ENCODE measurements at places on chromosomes 5 and 9. TPM values are rescaled to one million over a fixed set of nuclear protein-coding genes. Genes with fewer than 3 reads are reported as not detected.

GRCh38 chr5:172646716-172647285, 5.7 kb downstream of the NEURL1B start:
- no peak for DNase-seq
- peaks cover 11% of the 10 kb centered on the region for H3K27me3 ChIP-seq
- H3K4me1 ChIP-seq, result peaks cover 37% of the 10 kb centered on the region
- no peak overlapping the region for H3K27ac ChIP-seq

DNA sequence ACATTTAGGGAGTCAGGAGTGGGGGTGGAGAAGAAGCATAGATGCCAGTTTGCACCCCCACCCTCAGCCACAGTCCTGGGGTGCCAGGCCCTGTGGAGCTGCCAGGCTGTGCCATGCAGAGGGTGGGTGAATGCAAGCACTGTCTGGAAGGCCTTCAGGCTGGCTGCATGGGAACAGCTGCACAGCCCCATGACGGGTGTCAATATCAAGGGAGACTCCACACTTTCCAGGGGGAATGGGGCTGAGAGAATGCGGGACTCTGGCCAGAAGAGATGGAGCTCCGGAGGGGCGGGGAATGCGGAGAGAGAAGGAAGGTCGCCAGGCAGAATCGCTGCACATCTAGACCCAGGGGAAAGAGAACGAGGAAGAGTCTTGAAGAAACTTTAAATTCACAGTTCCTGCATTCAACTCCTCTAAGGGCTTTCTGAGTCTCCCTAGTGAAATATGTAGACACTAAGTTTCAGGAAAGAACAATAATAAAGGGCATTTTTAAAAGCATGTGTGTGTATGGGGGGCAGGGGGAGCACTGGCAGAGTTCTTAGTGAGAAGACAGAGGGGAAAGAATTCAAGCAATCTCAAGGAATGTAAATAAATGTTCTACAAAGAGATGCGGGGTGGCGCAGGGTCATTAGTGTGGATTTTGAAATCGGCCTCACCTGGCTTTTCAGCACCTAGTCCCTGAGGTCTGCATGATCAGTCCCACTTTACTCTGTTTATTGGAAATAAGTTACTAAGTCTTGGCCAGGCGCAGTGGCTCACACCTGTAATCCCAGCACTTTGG, 59.1 kb downstream of the BOD1 start:
- no peaks in the 10 kb centered on the region for H3K27me3 ChIP-seq
- no peak overlapping the region for H3K4me3 ChIP-seq
- no peak overlapping the region for H3K27ac ChIP-seq
- no peak for DNase-seq

GRCh38 chr5:109230369-109230768, 179.4 kb downstream of the PJA2 start:
- no peaks in the 10 kb centered on the region for H3K27me3 ChIP-seq
- no peaks in the 10 kb centered on the region for H3K36me3 ChIP-seq
- no peak overlapping the region for H3K27ac ChIP-seq
- H3K4me3 ChIP-seq, result no peak overlapping the region

GRCh38 chr5:22887566-22887965, 34.4 kb upstream of the CDH12 start:
- no peak overlapping the region for H3K4me3 ChIP-seq
- no peaks in the 10 kb centered on the region for H3K36me3 ChIP-seq
- H3K27ac ChIP-seq, result no peak overlapping the region
- no peaks in the 10 kb centered on the region for H3K27me3 ChIP-seq

The IL4 gene
- not detected for polyA plus RNA-seq

GRCh38 chr9:127915801-127916719, 781 bp downstream of the ST6GALNAC4 start:
- H3K4me1 ChIP-seq, result peaks cover 49% of the 10 kb centered on the region
- peaks cover 17% of the 10 kb centered on the region for H3K36me3 ChIP-seq

- H3K4me1 ChIP-seq, result peaks cover 9% of the 10 kb centered on the region
- no peaks in the 10 kb centered on the region for H3K27me3 ChIP-seq
- no peaks in the 10 kb centered on the region for H3K36me3 ChIP-seq
- H3K27ac ChIP-seq, result no peak overlapping the region
These were observed 199.5 kb upstream of the DMRT1 start for GRCh38 chr9:642014-642413.

The GRIN1 gene
- polyA plus RNA-seq, result not detected

GRCh38 chr9:33517373-33517772, 6.7 kb upstream of the ANKRD18B start:
- no peaks in the 10 kb centered on the region for H3K36me3 ChIP-seq
- no peak overlapping the region for H3K4me3 ChIP-seq
- peaks cover 7% of the 10 kb centered on the region for H3K27me3 ChIP-seq
- DNase-seq, result peak; percentile 16

DNA sequence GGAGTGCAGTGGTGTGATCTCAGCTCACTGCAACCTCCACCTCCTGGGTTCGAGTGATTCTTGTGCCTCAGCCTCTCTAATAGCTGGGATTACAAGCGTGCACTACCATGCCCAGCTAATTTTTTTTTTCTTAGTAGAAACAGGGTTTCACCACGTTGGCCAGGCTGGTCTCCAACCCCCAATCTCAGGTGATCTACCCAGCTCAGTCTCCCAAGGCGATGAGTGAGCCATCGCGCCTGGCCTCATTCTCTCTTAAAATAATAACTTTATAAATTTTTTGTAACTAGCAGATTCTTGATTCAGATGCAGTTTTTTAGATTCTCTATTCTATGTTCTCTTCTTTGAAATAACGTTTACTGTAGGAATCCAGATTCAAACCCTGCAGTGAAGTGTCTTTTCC, 127.1 kb downstream of the GDNF start:
- no peak overlapping the region for H3K27ac ChIP-seq
- H3K27me3 ChIP-seq, result no peaks in the 10 kb centered on the region
- no peaks in the 10 kb centered on the region for H3K4me1 ChIP-seq
- H3K4me3 ChIP-seq, result no peak overlapping the region
- no peak for DNase-seq
- no peaks in the 10 kb centered on the region for H3K36me3 ChIP-seq

- no peaks in the 10 kb centered on the region for H3K27me3 ChIP-seq
- H3K4me3 ChIP-seq, result no peak overlapping the region
- H3K27ac ChIP-seq, result no peak overlapping the region
- no peaks in the 10 kb centered on the region for H3K4me1 ChIP-seq
These were observed 21.1 kb downstream of the CARTPT start for GRCh38 chr5:71740015-71740753.

The CDC25C gene
- polyA plus RNA-seq, result not detected

The C5orf52 gene
- polyA plus RNA-seq, result not detected

GRCh38 chr9:34380511-34381315, 4.0 kb upstream of the MYORG start:
- peak overlapping the region; percentile 3 for H3K27ac ChIP-seq
- no peaks in the 10 kb centered on the region for H3K36me3 ChIP-seq
- H3K4me1 ChIP-seq, result peaks cover 35% of the 10 kb centered on the region
- peak; percentile 73 for DNase-seq

DNA sequence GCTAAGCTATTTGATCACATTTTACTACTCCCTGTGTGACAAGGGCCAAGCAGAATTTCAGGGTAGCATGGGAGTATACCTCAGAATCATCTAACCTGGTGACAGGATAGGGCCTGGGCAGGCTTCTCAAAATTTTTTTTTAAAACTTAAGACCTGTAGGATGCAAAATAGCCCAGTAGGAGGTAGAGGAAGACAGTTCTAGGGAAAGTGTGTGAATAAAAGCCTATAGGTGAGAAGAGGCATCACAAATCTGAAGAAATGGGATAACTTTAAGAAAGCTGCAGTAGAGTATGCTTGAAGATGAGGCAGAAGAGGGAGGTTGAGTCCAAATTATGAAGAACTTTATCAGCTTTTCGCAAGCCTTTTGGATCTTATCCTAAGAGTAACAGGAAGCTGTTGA, 32.3 kb downstream of the CNTRL start:
- H3K27me3 ChIP-seq, result no peaks in the 10 kb centered on the region
- H3K27ac ChIP-seq, result no peak overlapping the region
- DNase-seq, result no peak
- peaks cover 2% of the 10 kb centered on the region for H3K36me3 ChIP-seq
- H3K4me3 ChIP-seq, result no peak overlapping the region

- H3K4me3 ChIP-seq, result no peak overlapping the region
- no peaks in the 10 kb centered on the region for H3K36me3 ChIP-seq
- DNase-seq, result no peak
- H3K27me3 ChIP-seq, result no peaks in the 10 kb centered on the region
These were observed 56.0 kb downstream of the WHRN start for GRCh38 chr9:114449236-114449635.

The MARCOL gene
- polyA plus RNA-seq, result not detected

GRCh38 chr9:121226175-121226574, 24.5 kb upstream of the RAB14 start:
- no peak overlapping the region for H3K27ac ChIP-seq
- no peak overlapping the region for H3K4me3 ChIP-seq
- H3K27me3 ChIP-seq, result no peaks in the 10 kb centered on the region
- DNase-seq, result no peak
- peaks cover 29% of the 10 kb centered on the region for H3K4me1 ChIP-seq

DNA sequence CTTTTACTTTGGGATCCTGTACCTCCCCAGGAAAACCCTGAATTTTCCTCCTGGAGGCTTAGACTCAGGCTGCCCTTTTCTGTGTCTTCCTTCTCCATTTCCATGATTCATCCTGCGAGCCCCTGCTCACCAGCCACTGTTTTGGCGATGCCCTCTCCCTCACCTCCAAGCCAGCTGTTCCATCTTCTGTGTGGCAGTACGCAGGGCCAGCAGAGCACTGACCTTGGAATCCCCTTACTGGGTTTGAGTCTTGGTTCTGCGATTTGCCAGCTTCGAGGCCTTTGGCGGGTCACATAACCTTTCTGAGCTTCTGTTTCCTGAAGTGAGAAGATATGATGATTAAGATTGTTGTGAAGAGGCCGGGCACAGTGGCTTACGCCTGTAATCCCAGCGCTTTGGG, 7.2 kb downstream of the PPARGC1B start:
- H3K4me3 ChIP-seq, result no peak overlapping the region
- H3K36me3 ChIP-seq, result peaks cover 9% of the 10 kb centered on the region
- H3K27ac ChIP-seq, result no peak overlapping the region

DNA sequence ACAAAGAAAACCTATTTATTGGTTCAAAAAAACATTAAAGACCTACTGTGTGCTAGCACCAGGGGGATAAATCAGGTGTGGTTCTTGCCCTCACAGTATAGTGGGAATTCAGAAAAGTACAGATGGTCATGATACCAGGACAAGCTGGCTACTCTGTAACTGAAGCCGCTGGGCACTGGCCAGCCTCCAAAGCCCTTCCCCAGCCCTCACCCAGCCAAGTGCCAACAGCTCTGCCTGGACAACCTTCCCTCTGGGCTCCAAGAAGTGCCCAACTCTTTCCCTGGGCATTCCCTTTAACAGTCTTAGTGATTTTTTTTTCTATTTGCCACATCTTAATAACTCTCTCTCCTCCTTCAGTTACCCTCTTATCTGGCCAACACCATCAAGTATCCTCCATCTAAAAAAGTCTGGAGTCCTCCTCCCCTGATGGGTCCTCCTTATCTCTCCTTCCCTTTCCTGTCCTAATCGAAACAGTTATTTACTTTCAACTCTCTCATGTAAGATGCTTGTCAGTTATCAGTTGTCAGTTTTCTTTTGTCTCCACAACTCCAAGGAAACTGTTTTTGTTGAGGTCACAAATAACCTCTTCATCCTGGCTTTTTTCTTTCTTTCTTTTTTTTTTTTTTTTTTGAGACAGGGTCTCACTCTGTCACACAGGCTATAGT, 13.3 kb upstream of the SEPTIN8 start:
- no peak overlapping the region for H3K27ac ChIP-seq
- DNase-seq, result no peak
- H3K36me3 ChIP-seq, result no peaks in the 10 kb centered on the region
- no peaks in the 10 kb centered on the region for H3K4me1 ChIP-seq
- no peaks in the 10 kb centered on the region for H3K27me3 ChIP-seq
- no peak overlapping the region for H3K4me3 ChIP-seq

Data from CD14-positive monocyte (primary cell).